ENCODE measurements at places on chromosomes 1 and 21.

DNA sequence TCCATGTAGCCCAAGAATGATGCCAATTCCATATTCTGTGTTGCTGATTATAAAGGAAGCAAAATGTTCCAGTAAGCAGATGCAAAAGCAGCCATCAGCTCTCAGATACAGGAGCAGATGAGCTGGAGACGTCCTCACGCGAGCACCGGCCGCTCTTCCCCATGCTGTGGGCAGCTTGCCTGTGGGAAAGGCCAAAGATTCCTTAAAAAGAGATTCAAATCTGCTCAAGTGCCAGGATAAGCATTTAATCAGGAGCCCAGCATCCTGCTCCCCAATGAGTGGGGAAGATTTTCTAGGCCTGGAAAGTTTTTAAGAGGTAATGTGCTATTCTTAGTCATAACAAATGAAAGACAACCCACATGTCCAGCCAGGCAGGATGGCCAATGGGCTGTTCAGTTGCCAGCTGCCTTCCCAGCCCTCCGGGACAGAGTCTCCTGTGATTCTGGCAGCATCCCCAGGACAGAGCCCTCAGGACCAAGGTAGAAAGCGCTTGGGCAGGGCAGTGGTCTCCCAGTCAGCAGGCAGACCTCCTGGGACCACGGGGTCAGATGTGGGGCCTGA, 108.2 kb upstream of the TMPRSS2 start:
- DNase-seq, result peak; percentile 79

- DNase-seq, result no peak
Observed at GRCh38 chr1:115255154-115255553, 82.9 kb downstream of the NGF start.

- no peak for DNase-seq
Observed at GRCh38 chr1:19640363-19641316, 3.5 kb upstream of the NBL1 start.

DNA sequence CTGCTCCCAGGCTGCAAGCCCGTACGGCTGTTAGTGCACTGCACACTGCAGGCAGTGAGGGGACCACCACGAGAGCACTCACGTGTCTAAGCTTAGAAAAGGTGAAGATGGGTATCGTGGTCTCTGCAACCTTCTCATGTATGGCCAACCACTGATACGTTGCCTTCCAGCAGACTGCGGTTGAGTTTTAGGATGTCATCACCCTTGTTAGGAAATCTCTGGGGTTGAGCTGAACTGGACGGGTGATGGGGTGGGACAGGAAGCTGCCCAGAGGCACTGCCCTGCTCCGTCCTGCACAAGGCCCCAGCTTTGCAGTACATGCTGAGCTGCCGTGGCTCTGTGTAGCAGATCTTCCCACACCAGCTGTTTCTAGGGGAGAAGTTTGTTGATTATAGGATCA, 43.3 kb downstream of the FAAP20 start:
- DNase-seq, result no peak

DNA sequence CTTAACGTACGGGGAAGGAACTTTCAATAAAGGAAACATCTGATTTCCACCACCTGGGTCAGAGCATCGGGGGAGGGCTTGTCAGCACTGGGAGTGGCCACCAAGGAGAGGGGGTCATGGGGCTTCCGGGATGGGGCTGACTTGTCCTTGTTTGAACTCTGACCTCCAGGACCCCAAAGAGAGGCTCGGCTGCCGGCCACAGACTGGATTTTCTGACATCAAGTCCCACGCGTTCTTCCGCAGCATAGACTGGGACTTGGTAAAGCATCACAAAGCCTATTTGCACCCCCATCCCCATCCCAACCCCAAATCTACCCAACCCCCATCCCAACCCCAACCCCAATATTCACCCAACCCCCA, 19.5 kb downstream of the FAAP20 start:
- no peak for DNase-seq

DNA sequence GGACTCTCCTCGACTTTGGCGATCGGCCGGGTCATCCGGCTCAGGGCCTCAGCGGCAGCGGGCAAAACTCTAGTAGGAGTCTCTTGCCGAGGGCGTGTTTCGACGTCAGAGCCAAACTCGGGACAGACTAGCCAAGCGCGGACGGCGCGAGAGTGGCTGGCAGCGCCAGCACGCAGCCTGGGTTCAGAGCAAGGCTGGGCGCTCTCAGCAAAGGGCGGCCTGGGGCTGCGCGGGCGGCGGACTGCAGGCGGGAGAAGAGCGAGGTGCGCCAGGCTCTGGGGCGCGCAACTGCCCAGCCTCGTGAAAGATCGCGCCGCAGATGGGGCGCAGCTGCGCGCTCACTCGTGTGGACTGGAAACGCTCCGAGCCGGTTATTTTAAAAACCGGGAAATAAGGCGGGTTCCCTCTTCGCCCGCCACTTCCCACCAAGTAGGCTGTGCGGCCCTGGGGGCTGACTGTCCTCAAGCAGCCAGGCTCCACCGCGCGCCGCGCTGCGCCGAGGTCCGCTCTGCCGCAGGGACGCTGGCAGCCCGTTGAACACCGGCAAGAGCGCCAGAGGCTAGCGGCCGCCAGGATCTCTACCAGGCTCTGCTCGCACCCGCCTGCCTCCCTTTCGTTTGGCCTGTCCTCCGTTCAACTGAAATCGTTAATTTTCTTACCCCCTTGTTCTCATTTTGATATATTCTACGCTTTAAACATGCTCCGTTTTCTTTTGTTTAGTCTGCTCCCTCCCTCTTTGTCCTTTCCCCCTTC, 2.4 kb downstream of the ALX3 start:
- DNase-seq, result no peak

DNA sequence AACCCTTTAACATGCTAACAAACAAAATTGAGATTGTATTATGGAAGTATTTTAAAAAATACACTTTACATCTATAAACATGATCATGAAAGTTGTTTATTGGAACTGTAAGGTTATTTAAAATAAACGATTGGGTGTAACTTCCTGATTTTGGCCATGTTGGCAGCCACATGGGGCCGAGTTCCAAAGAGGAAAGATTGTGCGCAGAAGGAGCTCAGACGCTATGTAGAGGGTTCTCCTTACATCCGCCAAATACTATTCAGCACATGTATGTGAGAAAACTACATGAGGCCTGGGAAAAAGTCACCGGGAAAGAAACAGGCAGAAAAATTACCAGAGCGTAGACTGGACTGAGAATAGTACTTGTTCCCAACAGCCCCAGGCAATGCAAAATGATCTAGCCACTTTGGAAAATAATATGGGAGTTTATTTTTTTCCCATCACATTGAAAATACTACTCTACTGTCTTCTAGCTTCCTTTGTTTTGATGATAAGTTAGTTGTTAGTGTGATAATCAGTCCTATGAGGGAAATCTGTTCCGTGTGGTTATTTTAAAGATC, 35.7 kb upstream of the B3GALT2 start:
- no peak for DNase-seq

GRCh38 chr1:241627453-241628259, 12.5 kb downstream of the CHML start:
- peak; percentile 33 for DNase-seq

- no peak for DNase-seq
Observed at GRCh38 chr1:109527098-109527811, 12.4 kb upstream of the GPR61 start.

DNA sequence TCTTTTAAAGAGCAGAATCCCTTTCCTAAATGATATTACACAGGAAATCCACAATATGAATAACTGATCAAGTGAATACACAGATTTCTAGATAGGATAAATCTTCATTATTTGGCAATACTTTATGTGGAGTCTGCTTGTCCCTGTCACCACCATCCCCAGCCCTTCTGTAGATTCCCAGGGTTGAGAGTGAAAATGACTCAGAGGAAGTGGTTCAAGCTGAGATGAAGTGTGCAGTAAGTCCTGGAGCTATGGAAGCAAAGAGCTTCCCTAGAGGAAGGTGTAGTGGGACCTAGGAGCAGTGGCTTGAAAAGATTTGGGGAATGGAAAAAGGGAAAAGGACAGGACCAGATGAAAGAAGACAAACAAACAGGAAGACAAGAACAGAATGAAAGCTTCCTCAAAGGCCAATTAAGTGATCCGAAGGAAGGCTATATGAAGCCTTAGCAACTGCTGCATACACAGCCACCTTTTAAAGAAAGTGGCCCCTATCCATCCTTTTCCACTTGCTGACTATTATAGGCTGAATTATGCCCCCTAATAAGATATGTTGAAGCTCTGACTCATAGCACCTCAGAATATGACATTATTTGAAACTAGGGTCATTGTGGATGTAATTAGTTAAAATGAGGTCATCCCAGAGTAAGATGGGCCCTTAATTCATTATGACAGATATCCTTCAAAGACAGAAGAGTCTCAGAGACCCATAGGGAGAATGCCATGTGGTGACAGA, 96.5 kb upstream of the CAMK1G start:
- no peak for DNase-seq

- DNase-seq, result no peak
Observed at GRCh38 chr1:19892129-19892528, 9.9 kb downstream of the OTUD3 start.

- DNase-seq, result no peak
Observed at GRCh38 chr1:1399872-1400575, 889 bp upstream of the CCNL2 start.

- no peak for DNase-seq
Observed at GRCh38 chr1:59113876-59114457, 182.9 kb upstream of the FGGY start.

DNA sequence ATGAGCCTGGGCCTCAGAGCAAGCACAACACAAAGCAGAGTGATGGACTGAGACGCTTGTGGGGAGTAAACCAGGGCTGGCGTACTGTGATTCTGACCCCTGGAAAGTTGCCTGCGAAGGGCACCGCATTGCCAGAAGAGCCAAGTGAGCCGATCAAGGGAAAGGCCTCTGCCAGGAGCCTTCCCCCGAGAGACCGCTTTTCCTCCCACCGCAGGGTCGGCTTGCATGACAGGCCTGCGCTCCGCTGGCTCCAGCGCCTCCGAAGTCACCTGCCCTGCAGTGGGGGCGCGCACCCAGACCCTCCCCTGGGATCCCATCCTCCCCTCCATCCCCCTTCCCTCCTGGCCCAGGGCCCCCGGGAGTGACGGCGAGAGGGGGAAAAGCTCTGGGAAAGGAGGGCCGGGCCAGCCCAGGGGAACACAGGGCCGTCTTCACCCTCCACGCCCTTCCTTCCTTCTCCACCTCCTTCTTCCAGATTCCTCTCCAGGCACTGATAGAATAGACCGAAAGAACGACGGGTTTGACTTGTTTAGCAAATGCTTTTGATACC, 165.0 kb downstream of the TRIM33 start:
- DNase-seq, result no peak

DNA sequence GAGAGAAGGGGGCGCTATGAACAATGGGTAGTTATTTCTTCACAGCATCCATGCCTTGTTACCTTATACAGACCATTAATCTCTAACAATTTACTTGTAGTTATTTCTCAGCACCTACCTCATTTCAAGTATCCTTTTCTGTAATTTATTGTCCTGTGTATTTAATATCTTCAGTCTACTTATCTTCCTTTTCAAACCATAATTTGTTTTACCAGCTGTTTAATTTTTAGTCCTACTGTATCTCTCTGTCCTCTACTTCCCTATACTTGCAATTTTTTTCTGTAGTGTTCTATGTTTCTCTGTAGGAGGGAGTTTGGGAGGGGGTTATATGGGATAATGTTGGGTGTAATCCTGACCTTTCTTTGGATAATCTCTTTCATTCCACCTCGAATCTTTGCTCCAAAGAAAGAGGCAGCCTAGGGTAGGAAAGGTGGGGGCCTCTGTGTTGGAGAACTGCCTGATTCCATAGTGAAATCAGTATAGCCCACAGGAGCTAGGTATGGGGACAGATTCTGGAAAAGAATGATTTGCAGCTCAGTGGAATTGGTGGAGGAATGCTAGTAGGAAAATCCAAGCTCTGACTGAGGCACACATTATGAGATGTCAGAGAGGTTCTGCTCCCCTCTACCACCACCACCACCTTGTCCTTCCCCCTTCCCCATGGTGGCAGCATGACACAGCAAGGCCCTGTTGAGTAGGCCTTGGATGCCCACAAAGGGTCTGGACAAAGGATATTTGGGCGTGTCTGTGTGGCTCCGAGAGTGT, 642 bp downstream of the MLLT11 start:
- no peak for DNase-seq

GRCh38 chr1:93814059-93814794, 64.8 kb downstream of the DNTTIP2 start:
- DNase-seq, result peak; percentile 55

DNA sequence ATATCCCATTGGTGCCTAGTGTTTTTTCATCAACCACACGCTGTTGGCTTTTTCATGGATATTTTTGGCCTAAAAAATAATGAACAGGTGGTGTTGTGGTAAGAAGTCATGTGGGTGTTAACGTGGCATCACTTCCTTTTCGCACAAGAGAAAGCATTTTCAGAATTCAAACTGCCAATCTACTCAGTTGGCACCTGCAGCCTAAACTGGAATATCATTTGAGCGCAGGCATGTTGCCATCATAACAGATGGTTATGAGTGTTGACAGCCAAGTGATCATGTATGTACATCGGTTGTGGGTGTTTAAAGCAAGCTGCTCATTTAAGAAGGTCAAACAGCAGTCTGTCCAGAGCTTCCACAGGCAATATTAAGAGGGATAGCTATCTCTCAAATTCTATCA, 1963.0 kb downstream of the NCAM2 start:
- no peak for DNase-seq

- DNase-seq, result no peak
Observed at GRCh38 chr21:44875316-44875700, 1.8 kb upstream of the PTTG1IP start.

- DNase-seq, result no peak
Observed at GRCh38 chr1:5308249-5308648, 653.8 kb downstream of the AJAP1 start.

DNA sequence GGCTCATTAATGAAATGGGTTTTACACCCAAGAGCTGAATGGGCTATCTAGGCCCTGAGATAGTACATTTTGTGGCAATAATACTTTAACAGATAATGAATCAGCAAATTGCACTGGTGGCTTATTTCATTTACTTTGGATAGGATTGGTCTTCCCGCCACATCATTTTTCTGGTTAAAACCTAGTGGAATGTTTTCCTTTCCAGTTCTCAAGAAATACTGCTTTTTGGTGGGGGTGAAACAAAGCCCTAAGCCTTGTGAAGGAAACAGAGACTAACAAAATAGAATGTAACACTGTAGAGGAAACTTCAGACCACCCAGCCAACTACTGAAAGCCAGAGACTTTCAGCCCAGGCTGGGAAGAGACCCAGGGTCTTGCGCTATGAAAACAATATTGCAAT, 172.2 kb downstream of the HHIPL2 start:
- DNase-seq, result no peak

- no peak for DNase-seq
Observed at GRCh38 chr1:54284781-54285529, 85.0 kb downstream of the MRPL37 start.

GRCh38 chr1:226100436-226101391, 38.2 kb downstream of the H3-3A start:
- no peak for DNase-seq

DNA sequence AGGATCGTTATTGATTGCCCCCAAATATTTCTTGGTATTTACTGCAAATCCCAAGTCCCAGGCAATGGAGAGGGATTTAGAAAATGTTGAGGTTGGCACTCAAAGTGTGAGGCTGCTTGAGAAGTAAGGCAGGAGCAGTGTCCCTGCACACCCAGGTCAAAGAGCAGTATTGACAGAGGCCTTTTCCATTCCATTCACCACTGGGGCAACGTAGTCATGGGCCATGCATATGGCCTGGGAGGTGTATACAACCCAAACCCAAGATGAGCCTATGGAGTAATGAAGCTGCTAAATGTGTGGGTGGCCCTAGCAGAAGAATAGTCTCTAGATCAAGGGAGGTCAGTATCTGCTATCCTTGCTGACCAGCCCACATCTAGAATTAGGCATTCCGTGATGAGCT, 245.6 kb downstream of the FOXD2 start:
- no peak for DNase-seq

Data from fibroblast of skin of left biceps (primary cell).